Psoas muscle (tissue), 8 donors: ENCODE measurements at places on chromosomes 1 and 21. TPM values are rescaled to one million over a fixed set of nuclear protein-coding genes. Genes with fewer than 3 reads are reported as not detected.

DNA sequence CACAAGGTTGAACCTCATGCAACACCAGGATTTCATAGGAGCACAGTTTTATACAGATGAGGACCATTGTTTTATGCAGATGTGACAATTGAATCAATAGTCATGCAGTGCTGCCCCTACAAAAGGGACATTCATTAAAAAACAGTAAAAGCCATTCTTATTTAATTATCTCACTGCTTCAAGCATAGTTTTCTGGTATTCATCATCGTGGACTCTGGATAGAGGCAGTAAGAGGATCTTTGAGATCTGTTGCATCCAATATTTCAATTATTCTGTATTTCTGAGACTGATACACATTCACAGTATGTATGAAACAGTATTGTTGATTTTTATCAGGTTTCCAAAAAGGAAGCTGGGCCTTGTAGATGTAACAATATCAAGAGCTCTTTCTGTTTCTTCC, 237.6 kb downstream of the RYR2 start:
- DNase-seq = no peak

DNA sequence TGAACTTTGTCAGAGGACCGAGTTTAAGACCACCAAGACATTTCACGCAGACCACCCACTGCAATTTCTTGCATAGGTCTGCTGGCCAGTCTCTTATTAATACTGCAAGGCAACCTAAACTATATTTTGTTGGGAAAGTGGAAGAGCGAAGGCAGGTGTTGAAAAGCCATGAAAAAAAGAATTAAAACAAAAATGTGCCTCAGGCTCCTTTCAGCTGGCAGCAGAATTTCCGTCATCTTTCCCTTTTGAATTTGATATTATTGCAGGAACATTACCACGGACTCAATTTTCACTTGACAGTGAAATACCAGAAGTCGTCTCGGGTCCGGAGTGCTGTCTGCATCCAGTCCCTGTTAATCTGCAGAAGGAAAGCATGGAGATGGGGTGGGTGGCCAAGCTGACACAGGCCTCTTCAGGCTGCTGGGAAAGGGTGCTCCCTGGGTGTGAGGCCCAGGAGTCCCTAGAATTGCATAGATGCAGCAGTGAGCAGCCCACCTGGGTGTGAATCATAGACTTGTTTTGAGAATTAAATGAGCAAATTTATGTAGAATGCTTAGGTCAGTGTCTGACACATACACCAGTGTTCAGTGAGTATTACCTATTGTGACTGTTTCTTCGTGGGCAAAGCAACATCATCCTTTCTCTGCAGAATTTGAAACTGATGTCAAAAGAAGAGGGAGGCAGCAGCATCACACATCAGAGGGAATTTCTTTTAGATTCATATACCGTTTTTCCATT, 150.7 kb downstream of the PBX1 start:
- DNase-seq = no peak

DNA sequence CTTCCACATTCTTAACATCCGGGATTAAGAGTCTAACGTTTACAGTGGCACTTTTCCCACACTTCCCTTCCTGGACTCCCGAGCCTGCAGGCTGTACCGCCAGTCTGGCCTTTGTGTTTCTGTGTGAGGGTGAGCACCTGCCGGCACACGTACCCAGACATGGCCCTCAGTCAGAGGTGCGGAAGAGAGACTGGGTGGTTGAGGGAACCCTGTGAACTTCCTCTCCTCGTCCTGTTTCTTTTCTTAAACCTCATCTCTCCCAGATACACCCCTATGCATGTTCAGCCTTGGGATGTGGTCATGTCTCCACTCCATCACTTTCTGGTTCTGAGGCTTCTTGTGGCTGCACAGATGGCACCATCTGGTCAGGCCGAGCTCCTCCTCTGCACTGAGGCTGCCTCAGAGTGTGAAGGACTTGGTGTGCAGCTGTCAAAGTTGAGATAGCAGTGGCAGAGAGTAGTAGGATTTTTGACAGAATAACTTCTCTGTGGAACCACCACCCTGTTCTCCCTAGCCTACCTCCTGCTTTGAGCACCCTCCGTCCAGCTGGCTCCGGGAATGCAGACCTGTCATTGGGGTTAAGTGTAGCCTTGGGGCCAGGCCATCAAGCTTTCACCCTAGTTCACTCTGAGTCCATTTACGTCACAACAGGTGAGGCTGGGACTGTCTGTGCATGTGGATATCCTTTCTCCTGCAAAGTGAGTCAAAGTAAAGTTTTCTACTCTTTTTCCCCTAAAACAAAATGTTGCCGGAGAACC, 31.4 kb downstream of the VASH2 start:
- DNase-seq = no peak

DNA sequence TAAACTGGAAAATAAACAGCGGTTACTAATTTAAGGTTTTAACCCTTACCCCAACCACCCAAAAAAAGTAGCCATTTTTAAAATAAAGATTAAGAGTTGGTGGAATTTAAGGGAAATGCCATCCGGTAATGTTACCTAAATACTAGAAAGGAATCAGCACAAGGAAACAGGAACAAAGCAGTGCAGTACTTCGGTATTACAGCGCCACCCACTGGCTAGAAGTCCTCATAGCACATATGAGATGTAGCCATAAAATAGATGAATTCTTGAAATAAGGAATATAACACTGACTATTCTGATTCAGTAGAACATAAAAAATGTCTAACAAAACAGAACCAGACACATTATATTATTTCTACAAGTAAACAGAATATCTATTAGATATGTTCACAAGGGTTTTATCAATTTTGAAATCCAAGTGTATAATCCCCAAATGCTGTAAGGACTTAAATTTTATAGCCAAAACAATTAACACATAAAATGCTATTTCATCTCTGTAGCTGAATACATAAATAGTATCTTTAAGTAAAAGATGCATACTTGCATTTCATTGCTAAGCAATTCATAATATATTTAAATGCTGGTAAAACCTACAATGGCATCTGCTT, 58.8 kb downstream of the FRRS1 start:
- peak; percentile 52 for DNase-seq

The KCNK2 gene
- total RNA-seq = 1.7 TPM

- no peak for DNase-seq
Observed at GRCh38 chr1:169309178-169310166, 58.1 kb downstream of the NME7 start.

The FBLIM1 gene
- 2.9 TPM for total RNA-seq

The S100A3 gene
- 0.61 TPM for total RNA-seq

The KCNT2 gene
- total RNA-seq = 0.58 TPM

- no peak for DNase-seq
Observed at GRCh38 chr1:232110281-232111090, 483.9 kb downstream of the DISC1 start.

The PRMT6 gene
- total RNA-seq = 0.95 TPM

DNA sequence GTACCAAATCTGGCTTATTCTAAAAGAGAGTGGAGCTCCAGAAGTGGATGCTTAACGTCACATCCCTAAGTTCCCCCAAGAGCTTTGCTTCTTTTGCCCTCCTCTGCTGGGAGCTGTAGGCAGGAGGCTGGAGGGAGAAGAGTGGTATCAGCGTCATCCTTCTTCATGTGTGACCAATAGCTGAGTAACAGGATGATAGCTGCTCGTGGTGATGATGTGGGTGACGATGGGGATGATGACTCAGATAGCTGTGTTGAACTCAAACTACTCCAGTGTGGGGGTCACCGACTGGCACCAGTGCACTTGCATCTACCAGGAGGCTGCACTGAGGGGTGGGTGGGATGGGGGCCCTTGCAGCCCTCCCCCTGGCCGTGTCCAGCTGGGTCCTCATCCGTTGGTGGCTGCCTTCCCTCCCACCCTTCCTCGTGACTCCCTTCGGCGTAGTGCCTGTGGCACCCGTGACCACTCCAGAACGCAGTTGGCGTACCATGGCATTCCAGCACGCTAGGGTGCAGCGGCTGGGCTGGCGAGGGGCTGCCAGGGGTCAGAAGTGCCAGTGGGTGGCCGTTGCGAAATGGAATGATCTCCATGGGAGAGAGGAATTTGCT, 1.1 kb downstream of the IGFN1 start:
- DNase-seq = no peak

The KRTAP20-4 gene
- total RNA-seq = not detected

- no peak for DNase-seq
Observed at GRCh38 chr1:152630596-152630995, 7.7 kb upstream of the LCE3A start.

The MED8 gene
- total RNA-seq = 18.2 TPM

The RGS1 gene
- 1.6 TPM for total RNA-seq

DNA sequence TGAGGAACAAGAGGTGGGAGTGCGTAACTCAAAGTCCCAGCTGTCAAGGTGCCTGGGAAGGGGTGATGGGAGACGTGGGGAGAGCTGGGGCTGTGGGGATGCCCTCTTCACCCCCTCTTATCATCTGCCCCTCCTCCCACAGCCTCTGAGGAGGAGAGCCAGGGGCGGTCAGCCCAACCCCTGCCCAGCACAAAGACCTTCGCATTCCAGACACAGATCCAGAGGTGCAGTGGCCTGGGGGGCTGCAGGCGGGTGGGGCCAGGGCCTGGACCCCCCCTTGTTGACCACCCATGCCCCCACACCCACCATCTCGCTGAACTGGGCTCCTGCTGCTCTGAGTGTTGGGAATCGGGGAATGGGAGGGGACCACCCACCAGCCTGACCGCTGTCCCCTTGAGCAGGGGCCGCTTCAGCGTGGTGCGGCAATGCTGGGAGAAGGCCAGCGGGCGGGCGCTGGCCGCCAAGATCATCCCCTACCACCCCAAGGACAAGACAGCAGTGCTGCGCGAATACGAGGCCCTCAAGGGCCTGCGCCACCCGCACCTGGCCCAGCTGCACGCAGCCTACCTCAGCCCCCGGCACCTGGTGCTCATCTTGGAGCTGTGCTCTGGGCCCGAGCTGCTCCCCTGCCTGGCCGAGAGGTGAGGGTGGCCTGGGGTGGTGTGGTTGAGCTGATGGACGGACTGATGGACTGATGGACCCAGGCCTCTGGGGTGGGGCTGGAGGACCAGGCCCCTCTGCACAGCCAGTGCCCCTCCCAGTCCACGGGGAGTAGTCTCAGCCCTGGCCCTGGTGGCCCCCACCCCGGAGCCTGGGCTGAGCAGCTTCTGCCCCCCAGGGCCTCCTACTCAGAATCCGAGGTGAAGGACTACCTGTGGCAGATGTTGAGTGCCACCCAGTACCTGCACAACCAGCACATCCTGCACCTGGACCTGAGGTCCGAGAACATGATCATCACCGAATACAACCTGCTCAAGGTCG, 29.7 kb downstream of the TRIM11 start:
- peak; percentile 57 for DNase-seq

The SIK1 gene
- total RNA-seq = 10.8 TPM

The GUCA2A gene
- total RNA-seq = not detected

The KCNQ4 gene
- 7.0 TPM for total RNA-seq

DNA sequence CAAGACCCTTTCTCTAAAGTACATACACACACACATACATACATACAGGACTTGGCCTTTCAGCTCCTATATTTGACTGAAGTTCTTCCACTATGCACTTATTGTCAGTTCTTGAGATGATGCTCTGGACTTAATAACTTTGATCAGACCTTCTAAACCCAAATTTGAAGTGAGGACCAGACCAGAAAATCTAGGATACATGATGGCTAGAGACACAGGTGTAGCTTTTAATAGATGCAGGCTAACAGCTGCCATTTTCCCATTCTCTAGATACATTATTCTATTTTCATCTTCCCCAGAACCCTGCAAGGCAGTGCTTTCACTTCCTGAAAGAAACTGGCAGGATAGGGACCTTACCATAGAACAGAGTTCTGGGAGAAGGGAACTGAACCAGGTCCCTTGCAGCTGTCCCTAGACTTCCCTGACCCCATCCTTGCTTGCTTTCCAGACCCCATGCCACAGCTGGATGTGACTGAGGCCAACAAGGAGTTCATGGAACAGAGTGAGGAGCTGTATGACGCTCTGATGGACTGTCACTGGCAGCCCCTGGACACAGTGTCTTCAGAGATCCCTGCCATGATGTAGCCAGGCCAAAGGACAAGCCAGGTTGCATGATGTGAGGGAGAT, 14.9 kb upstream of the RAB42 start:
- no peak for DNase-seq

The LRIF1 gene
- total RNA-seq = 9.9 TPM

GRCh38 chr21:43031121-43031619, 44.5 kb downstream of the CBS start:
- no peak for DNase-seq

The CCDC17 gene
- total RNA-seq = 1.2 TPM
